ENCODE measurements at places on chromosomes 11 and 22.

- no peak for DNase-seq
Observed at GRCh38 chr22:22547692-22548300, 11.3 kb downstream of the PRAME start.

DNA sequence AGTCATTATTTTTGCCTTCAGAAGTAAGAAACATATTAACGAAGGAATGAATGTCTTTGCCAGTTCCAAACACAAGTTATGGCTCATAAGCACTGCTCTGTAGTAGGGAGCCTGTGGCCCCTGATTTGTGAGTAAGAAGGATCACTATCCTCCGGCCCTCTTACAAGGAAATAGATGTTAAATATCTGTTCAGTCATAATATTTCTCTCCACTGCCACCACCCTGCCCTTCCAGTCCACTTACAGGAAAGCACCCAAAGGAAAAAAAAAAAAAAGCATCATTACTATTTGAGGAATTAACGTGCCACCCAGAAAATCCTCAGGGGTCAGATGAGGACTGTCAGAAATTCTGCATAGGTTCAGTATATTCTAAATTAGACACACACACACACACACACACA, 123.4 kb downstream of the ETS1 start:
- DNase-seq, result no peak

GRCh38 chr11:8997451-8997850, 6.3 kb downstream of the NRIP3 start:
- DNase-seq, result no peak

DNA sequence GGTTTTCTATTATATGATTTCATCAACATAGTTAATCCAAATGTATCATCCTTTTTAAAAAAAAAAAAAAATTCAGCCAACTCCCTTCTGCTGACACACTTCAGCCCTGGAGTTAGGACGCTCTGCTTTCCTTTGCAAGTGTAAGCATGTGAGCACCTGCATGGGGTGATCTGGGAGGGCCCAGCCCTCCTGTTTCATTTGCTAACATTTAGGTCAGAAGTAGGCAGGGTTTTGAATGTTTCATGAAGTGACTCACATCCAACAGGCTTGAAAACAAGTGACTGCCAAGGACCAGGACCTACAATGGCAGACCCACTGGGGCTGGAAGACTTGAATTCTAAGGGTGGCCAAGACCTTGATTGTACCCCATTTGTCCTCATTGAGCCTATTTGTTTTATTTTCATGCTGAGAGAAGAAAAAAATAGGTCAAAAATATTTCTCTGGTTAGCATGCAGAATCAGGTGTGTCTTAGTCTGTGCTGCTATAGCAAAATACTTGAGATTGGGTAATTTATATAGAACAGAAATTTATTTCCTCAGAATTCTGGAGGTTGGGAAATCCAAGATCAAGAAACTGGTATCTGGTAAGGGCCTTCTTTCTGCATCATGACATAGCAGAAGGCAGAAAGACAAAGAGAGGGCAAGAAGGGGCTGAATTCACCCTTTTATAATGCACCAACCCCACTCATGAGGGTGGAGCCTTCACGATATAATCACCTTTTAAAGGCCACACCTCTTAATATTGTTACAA, 137.6 kb downstream of the CD44 start:
- no peak for DNase-seq

- no peak for DNase-seq
Observed at GRCh38 chr11:74154620-74155281, 16.1 kb downstream of the C2CD3 start.

- DNase-seq, result no peak
Observed at GRCh38 chr11:38510041-38510440, 1912.0 kb upstream of the RAG2 start.
